ENCODE measurements at places on chromosomes 12 and 14.

GRCh38 chr14:40003773-40004172 is 571.5 kb upstream of the FBXO33 start:
- DNase-seq: no peak

GRCh38 chr14:73476451-73476931 is 14.2 kb upstream of the RIOX1 start:
- no peak for DNase-seq

- no peak for DNase-seq
Measured at GRCh38 chr14:20198991-20199390, 8.3 kb downstream of the OR11G2 start.

- no peak for DNase-seq
Measured at GRCh38 chr14:74257941-74258763, 18.9 kb downstream of the VSX2 start.

DNA sequence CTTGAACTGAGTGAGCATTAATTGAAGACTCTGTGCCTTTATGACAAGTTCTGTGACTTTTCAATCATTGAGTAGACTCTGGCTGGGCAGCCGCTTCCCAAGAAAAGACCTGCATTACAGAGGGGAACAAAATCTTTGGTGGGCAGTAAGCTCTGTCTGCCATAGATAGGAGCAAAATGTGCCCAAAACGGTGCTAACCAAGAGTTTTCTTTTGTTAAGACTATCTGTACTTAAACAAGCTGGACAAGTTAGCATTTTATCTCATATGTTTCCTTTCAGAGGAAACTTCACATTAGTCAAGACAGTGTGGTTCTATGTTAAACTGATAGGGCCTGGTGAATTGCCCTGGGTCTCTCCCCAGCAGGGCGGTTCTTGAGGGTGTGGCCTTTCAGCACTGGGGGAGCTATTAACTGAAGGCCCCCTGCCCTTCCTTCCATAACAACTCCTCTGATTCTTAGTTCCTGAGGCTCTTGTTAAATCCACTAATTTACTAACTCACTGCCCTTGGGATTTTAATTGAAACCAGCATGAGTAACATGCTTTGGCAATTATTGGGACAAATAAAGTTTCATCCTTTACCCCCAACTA is 219.6 kb downstream of the KTN1 start:
- DNase-seq: no peak

- DNase-seq: no peak
Measured at GRCh38 chr12:31106101-31106803, 32.6 kb downstream of the DDX11 start.

- no peak for DNase-seq
Measured at GRCh38 chr14:99982537-99983250, 82.5 kb upstream of the EVL start.

GRCh38 chr12:85509857-85510256 is 229.8 kb downstream of the ALX1 start:
- DNase-seq: no peak

- no peak for DNase-seq
Measured at GRCh38 chr14:59727073-59727661, 143.4 kb downstream of the RTN1 start.

GRCh38 chr12:112607427-112607826 is 184.1 kb upstream of the RPH3A start:
- DNase-seq: no peak

- no peak for DNase-seq
Measured at GRCh38 chr14:56321861-56322260, 203.7 kb downstream of the PELI2 start.

- no peak for DNase-seq
Measured at GRCh38 chr12:30268041-30268440, 427.6 kb downstream of the IPO8 start.

GRCh38 chr14:20631880-20632389 is 9.6 kb downstream of the OR6S1 start:
- DNase-seq: no peak

- DNase-seq: no peak
Measured at GRCh38 chr12:131499160-131499863, 211.6 kb upstream of the SFSWAP start.

- no peak for DNase-seq
Measured at GRCh38 chr12:89539426-89540223, 13.8 kb upstream of the POC1B start.

- DNase-seq: no peak
Measured at GRCh38 chr12:56130876-56131275, 2.8 kb downstream of the ESYT1 start.

- DNase-seq: no peak
Measured at GRCh38 chr14:78073028-78073427, 97.1 kb upstream of the NRXN3 start.

- no peak for DNase-seq
Measured at GRCh38 chr14:34857689-34858449, 17.3 kb downstream of the BAZ1A start.

DNA sequence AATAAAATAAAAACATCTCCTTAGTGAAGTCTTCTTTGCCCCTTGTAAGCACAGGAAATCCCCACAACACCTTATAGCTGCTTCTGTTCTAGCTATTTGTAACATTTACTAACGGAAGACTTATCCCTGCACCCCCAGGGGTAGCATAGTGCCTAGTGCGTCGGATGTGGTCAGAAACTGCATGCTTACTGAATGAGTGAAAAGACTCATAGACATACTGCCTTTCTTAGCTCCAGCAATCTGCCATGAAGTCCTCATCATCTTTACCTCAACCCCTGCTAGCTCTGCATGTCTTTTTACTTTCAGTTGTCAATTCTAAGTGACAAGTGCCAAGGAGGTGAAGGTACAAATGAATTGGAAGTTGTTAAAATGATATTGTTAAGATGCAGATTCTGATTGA is 12.9 kb downstream of the RIOX1 start:
- DNase-seq: no peak

GRCh38 chr14:34713681-34714319 is 593 bp downstream of the CFL2 start:
- DNase-seq: no peak

DNA sequence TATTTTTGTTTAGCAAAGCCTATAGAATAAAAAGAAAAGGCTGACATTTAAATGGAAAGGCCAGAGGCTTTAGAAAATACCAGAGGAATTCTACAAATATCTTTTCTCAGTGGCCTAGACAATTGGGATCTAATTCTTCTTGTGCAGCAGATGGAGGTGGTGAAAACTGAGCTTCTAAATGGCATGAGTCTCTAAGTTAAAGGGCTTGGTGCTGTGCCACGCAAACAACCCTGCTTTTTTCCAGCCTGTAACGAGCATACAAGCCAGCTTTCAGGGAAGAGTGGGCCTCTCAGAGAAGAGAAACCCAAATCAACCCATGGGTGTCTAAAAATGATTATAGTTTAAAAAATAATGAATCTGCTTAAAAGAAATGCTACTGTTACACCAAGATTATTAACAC is 237.9 kb upstream of the NAV3 start:
- DNase-seq: no peak

DNA sequence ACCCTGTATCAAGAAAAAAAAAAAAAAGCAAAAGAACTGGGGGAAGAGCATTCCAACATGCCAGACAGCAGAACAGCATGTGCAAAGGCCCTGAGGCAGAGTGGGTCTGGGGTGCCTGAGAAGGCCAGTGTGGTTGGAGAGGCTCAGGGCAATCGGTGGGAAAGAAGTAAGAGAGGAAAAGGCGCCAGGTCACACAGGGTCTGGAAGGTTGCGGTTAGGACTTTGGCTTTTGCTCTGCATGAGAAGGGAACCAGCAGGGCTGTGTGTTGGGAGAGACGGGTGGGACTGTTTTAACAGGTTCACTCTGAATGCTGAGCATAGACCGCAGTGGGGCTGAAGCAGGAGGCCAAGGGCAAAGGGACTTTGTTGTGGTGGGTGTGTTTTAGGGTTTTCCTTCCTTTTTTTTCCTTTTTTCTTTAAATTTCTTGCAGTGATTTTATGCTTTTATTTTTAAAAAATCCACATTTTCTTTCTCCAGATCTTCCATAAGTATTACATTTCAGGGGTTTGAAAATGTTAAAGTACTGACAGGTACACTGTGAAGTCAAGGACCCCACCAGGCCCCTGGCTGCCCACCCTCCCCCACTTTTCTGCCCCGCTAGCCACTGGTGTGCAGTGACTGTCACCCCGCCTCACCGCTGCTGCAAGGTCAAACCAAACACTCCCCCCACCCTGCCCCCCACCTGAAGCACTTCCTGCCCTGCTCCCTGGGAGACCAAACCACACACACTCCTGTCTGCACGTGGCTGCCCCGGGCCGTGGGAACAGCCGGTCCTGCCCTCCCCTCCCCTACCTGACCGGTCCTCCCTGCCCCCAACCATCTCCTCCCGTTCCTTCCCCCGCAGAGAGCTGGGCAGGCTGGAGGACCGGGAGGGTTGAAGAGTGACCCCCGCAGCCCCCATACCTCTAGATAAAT is 30.0 kb downstream of the DTX1 start:
- no peak for DNase-seq

GRCh38 chr12:93751864-93752610 is 74.9 kb downstream of the CRADD start:
- no peak for DNase-seq

- no peak for DNase-seq
Measured at GRCh38 chr14:61877035-61877390, 114.8 kb downstream of the SNAPC1 start.

- DNase-seq: no peak
Measured at GRCh38 chr12:90020014-90020413, 311.4 kb upstream of the ATP2B1 start.

- no peak for DNase-seq
Measured at GRCh38 chr14:32709027-32709426, 229.7 kb upstream of the NPAS3 start.

- no peak for DNase-seq
Measured at GRCh38 chr12:77231501-77231918, 166.1 kb upstream of the E2F7 start.

Data from cortex of kidney (tissue), 1 donor.